ENCODE measurements at places on chromosomes 6 and 20.

DNA sequence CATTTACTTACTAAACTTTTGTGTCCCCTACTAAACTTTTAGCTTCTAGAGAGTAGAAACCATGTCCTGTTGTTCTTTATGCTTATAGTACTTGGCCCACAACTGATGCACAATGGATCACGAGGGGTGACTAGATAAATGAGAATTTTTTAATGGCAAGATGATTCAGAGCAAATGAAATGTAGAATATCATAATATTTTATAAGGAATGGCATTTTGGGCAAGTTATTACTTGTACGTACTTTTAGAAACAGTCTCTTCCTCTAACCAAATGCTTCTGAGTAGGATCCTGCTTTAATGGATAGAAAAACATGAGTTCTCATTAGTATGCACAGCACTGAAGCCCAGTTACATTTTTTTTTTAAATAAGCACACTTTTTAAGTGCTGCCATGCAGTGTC, 336.3 kb downstream of the NRN1 start:
- DNase-seq = no peak

GRCh38 chr20:32091888-32092346, 17.6 kb upstream of the TM9SF4 start:
- peak; percentile 49 for DNase-seq

GRCh38 chr6:30834646-30835045, 49.7 kb upstream of the DDR1 start:
- DNase-seq = no peak

- no peak for DNase-seq
Observed at GRCh38 chr6:77440206-77440976, 22.9 kb downstream of the HTR1B start.

GRCh38 chr20:6744805-6745204, 22.7 kb upstream of the BMP2 start:
- no peak for DNase-seq

GRCh38 chr6:121560476-121560875, 125.0 kb downstream of the GJA1 start:
- DNase-seq = no peak

- no peak for DNase-seq
Observed at GRCh38 chr20:953742-954141, 37.6 kb upstream of the ANGPT4 start.

All from activated CD8-positive, alpha-beta memory T cell treated with anti-CD3 and anti-CD28 coated beads for 4 hours (primary cell).